ENCODE measurements at places on chromosomes 11 and 22. TPM values are rescaled to one million over a fixed set of nuclear protein-coding genes. Genes with fewer than 3 reads are reported as not detected.

DNA sequence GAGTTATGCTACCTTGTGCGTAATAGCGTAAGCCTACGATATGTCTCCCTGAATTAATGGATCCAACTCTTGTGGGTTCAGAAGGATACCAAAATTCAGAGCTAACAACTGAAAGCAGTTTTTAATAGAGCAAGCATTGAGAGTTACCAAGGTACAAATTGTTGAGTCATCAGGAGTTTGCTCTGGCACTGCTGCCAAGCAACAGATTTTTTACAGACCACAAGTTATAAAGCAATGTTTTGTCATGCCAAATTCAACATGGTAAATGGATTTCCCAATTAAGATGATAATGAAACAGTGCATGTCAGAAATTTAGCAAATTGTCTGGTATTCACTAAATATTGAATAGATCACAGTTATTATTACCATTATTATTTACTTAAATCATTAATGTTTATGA lies 295.6 kb downstream of the NELL1 start:
- DNase-seq: no peak

DNA sequence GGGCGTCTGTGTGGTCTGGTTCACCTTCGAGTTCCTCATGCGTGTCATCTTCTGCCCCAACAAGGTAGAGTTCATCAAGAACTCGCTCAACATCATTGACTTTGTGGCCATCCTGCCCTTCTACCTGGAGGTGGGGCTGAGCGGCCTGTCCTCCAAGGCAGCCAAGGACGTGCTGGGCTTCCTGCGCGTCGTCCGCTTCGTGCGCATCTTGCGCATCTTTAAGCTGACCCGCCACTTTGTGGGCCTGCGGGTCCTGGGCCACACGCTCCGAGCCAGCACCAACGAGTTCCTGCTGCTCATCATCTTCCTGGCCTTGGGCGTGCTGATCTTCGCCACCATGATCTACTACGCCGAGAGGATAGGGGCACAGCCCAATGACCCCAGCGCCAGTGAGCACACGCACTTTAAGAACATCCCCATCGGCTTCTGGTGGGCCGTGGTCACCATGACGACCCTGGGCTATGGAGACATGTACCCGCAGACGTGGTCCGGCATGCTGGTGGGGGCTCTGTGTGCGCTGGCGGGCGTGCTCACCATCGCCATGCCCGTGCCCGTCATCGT lies 37.3 kb downstream of the KCNC1 start:
- no peak for DNase-seq

GRCh38 chr11:13011466-13012055 lies 2.4 kb downstream of the RASSF10 start:
- no peak for DNase-seq

GRCh38 chr22:46105494-46106278 lies 44.6 kb upstream of the PPARA start:
- DNase-seq: no peak

DNA sequence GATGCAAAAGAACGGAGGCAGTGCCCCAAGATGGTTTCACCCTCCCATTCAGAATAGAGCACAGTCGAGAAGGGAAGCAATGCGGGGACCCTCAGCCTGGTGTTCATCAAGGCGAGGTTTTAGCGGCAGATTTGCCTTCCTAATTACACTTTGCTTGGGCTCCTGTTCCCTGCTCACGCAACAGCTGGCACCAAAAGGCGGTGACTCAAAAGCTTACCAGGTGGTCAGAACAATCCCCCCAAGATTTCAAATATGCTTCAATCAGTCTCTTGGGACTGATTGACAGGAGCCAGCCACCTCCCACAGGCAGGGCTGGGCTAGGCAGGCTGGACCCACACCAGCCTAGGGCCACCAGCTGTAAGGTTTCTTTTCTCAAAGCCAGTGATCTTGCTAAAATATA lies 14.2 kb downstream of the IGSF9B start:
- DNase-seq: no peak

DNA sequence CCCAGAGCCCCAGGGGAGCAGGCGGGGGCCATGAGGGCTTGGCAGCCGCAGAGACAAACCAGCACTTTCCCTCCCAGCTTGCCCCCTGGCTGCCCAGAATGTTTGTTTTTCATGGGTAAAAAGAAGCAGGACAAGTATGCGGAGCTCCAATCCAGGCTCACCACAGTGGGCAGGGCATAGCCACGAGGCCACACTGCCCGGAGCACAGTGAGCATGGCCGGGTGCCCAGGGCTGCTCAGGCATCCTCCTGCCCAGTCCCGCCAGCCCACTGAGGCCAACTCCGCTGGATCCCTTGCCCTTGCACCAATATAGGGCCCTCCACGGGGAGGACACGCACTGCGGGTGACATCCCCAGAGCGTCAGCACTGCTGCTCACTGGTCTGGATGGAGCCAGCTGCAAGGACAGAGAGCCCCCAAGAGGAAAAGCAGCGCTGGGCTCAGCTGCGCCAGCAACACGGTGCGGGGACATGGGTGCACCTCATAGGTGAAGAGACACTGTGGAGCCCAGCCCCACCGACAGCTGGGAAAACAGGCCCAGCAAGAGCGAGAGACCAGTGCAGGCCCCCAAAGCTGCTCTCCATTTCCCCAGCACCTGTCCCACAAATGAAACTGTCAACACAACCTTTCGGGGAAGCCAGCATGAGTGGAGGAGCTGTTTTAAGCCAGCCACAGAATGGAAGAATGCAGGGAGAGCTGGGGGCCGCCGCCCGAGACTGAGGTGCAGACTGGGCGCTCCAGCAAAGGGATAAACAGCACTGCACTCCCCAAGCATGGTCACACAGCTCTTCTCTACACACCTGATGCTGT lies 24.8 kb downstream of the ARVCF start:
- peak; percentile 58 for DNase-seq

DNA sequence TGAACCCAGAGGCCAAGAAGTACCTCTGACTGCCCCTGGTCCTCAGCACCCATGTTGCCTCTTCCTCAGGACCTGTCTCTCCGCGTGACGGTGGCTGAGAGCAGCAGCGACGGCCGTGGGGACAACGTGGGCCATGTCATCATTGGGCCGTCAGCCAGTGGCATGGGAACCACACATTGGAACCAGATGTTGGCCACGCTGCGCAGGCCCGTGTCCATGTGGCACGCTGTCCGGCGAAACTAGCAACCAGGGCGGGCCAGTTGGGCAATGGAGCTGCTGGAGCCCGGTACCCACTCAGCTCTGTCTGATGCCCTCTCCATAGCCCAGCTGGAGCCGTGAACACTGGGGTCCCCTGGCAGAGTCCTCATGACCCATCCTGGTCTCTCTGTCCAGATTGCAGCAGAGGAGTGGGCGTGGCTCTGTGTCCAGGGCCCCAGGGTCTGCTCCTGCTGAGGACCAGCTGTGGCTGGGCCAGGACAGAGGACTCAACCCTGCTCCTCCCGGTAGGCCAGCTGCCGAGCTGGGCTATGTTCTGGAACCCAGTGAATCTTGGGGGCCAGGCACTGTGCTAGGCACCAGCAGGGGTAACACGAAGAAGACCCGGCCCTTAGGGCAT lies 8.0 kb upstream of the RHOD start:
- DNase-seq: no peak

DNA sequence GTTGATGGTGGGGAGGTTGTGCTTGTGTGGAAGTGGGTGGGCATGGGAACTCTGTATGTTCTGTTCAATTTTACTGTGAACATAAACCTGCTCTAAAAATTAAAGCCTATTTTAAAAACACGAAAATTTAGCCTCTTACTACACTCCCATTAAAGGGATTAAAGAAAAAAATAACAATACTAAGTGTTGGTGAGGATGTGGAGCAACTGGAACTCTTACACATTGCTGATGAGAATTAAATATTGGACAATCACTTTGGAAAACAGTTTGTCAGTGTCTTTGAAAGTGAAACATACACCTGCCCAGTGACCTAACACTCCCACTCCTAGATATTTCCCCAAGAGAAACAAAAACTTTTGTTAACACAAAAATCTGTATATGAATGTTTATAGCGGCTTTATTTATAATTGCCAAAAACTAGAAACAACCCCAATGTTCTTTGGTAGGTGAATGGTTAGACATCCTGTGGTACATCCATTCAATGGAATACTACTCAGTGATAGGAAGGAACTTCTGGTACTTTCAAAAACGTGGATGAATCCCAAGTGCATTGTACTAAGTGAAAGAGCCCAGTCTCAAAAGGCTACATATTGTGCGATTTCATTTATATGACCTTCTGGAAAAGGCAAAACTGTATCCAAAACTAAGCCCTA lies 23.5 kb downstream of the LRRC32 start:
- DNase-seq: no peak

GRCh38 chr22:45612940-45613339 lies 58.7 kb upstream of the ATXN10 start:
- DNase-seq: peak; percentile 28

GRCh38 chr22:42283278-42284201 lies 13.1 kb upstream of the TCF20 start:
- DNase-seq: peak; percentile 59

CCDC188 gene
- total RNA-seq: 1.1 TPM

OR51B4 gene
- total RNA-seq: not detected

DNA sequence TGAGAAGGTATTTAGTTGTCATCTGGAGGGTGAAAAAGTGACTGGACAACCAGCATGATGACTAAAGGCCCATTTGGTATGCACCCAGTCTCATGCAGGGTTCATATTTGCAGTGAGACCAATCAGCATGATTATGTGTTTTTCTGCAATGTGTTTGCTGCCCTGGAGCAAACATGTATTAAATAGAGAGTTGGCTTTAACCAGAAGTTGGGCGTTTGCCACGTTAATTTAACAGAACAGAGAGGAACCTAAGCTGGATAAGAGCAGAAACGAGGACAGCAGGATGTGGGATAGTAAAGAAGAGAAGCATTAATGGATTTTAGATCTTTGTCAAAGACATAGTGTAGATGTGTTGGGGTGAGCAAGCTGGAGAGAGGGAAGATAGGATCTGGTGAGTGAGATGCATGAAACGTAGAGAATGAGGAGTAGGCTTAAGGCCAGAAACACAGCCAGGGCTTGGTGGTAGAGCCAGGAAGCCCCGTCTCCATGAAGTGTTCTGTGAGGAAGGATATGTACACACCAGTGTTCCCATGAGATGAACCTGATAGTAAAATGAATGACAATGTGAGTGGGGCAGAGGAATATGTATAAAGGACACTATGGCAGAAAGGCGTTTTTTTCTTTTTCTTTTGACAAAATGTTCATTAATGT lies 164.0 kb upstream of the PDGFD start:
- no peak for DNase-seq

DNA sequence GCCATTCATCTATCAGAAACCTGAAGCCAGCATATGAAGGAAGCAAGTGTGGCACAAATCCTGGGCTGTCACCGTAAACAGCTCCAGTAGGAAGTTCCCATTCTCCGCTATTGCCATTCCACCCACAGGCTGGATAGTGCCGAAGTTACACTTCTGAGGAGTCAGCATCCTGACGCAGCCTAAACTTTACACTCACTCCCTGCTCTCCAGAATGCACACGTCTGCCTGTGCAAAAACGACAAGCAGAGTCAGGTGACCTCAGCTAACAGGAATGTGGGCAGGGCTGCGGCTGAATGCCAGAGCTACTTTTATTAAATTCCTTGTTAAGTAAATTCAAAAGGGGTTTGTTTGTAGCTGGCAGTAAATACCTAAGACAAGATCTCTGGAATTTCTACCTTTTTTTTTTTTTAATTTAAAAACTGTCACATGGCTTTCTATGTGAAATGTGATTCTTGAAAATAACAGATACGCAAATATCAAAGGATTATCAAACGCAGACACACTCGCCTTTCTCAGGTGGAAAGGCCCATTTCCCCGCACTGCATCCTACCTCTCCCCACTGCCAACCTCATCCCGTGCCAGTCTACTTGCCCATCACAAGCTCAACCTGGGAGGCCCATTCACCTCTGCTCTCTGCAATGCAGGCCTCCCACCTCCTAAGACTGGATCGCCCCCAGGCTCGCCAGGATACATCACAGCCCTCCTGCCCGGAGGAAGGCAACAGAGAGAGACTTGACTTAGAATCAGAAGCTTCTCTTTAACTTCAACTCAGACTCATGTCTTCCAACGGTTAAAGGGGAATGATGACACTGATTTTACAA lies 33.5 kb downstream of the NFRKB start:
- peak; percentile 82 for DNase-seq

- DNase-seq: peak; percentile 88
Measured at GRCh38 chr11:79119491-79120284, 321.1 kb downstream of the TENM4 start.

PSMC3 gene
- total RNA-seq: 133 TPM

- DNase-seq: peak; percentile 83
Measured at GRCh38 chr11:57637626-57638004, 12.1 kb downstream of the YPEL4 start.

ABCG4 gene
- total RNA-seq: 0.31 TPM

DNA sequence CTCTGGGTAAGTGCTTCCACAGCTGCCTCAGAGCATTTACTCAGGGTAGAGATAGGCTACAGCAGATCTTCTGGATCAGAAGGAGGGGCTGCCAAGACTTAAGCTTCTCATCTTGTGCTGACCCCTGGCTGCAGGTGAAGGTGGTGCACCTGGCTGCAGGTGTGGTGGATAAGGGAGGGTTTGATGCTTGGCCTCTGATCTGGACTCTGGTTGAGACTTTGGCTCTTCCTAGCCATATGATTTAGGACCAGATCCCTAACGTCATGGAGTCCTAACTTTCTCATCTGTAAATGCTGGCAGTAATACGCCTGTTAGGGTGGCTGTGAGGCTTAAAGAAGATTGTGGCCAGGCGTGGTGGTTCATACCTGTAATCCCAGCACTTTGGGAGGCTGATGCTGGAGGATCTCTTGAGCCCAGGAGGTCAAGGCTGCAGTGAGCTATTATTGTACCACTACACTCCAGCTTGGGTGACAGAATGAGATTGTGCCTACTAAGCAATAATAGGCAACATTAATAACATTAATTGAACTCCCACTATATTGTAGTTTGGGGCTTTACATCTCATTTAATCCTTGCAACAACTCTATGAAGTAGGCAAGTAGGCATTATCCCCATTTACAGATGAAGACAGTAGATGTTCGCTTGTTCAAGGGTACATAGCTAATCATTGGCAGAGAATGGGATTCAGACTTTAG lies 10.7 kb downstream of the DTX4 start:
- no peak for DNase-seq

- peak; percentile 49 for DNase-seq
Measured at GRCh38 chr11:34155057-34155756, 49.8 kb downstream of the NAT10 start.

DNA sequence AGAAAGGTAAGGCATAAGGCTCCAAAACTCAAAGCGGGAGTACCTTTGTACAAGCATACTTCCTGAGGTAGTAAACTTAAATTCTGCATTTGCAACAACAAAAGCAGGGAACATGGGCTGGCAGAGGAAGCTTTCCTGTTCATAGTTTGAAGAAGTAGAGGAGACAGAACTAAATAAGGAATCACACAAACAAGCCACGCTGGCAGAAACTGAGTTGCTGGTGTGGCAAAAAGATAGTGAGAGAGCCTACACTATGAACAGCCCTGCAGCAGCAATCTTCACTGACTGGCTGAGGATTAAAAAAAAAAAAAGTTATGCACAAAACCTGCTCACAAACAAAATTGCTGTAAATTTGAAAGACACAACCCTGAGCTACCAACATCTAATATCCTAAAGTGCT lies 46.5 kb downstream of the FCHSD2 start:
- DNase-seq: peak; percentile 7

GPHA2 gene
- total RNA-seq: not detected

DGCR6 gene
- 24.4 TPM for total RNA-seq
